ENCODE measurements at places on chromosomes 7 and 10. TPM values are rescaled to one million over a fixed set of nuclear protein-coding genes. Genes with fewer than 3 reads are reported as not detected.

The PLXDC2 gene
- 30.3 TPM for total RNA-seq

The TAS2R5 gene
- not detected for total RNA-seq

The GIMAP7 gene
- total RNA-seq = not detected

The PRKG1 gene
- total RNA-seq = 3.4 TPM

The HMX3 gene
- 0.45 TPM for total RNA-seq

The MEOX2 gene
- total RNA-seq = not detected

The MEIG1 gene
- total RNA-seq = 1.2 TPM

The GIMAP4 gene
- 0.12 TPM for total RNA-seq

The PRF1 gene
- total RNA-seq = not detected

GRCh38 chr10:132869621-132870020 lies 72.7 kb downstream of the CFAP46 start:
- DNase-seq = no peak

- no peak for DNase-seq
Measured at GRCh38 chr10:32273336-32273735, 73.6 kb downstream of the EPC1 start.

DNA sequence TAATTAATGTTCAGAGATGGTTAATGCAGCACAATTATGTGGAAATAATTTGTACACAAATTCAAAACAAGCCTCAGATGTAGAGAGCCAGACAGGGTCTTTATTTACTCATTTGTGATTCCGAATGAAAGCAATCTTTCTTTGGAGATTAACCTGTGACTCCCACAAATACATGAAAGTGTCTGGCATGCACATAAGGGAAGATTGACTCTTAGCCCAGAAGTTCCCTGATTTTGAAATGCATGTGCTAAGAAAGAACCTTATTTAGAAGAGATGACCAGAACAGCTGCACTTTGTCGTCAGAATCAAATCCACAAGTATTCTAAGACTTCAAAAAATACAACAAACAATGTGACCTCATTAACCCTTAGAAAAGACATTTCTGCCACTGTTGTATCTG lies 45.1 kb downstream of the RNLS start:
- DNase-seq = peak; percentile 42

GRCh38 chr7:129553899-129554461 lies 51.6 kb downstream of the SMKR1 start:
- peak; percentile 70 for DNase-seq

- DNase-seq = no peak
Measured at GRCh38 chr10:131077724-131078123, 233.8 kb downstream of the TCERG1L start.

DNA sequence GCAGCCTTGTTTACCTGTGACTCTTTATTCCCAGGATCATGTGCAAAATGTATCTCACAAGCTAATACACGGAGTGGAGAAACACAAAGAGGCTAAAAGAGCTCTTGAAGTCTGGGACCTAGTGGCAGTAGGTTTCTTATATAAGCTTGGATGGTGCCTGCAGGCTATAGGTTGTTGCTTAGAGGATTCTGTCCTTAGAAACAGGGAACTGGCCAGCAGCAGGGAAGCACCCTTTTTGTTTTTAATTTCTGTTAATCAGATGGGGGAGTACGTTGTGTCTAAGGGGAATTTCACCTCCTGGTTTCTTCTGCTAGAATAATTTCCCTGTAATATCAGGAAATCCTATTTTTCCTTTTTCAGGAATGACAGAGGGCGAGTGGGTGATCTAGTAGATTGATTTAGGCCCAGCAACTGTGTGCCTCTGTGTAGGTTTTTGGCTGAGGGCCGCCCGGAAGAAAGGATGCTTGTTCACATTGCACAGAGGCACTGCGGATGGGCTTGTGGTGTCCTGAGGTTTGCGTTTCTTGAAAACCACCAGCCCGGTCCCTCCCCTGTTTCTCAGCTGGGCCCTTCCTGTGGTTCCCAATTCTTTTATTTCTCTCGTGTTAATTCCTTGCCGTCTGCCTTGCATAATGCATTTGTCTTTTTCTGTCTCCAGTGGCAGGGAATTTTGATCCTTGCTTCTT lies 158.0 kb downstream of the CAMK1D start:
- DNase-seq = no peak

DNA sequence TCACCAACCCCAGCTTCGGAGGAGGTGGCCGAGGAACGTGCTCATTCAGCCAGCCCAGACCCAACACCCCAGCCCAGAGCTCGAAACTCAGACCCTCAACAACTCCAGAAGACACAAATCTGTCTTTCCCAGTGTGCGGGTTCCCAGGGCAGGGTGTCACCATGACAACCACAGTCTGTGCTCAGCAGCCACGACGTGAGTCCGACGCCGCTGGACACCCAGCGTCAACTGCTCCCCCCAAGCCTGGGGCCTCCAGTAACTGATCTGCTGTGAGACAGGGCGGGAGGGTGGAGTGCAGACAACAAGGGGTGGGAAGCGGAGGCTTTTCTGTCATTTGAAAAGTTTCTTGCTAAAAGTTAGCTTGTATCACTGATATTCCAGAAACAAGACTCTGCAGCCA lies 167.2 kb downstream of the MAD1L1 start:
- no peak for DNase-seq

DNA sequence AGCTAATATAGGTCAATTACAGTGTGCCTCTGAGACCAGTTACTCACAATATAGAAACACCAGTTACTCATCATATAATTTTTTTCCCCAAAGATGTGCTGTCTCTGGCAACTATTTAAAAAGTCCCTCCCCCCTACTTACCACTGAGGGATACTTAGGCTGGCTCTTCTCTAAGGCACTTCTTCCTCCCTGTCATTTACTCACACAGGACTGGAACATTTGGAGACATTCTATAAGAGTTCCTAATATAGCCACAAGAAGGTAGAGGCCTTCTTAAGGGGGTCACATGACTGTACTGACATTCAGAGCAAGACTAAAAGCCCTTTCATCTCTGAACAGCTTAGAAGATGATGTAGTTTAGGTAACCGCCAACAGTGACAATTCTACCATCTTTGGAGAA lies 44.4 kb upstream of the SLIT1 start:
- DNase-seq = no peak

DNA sequence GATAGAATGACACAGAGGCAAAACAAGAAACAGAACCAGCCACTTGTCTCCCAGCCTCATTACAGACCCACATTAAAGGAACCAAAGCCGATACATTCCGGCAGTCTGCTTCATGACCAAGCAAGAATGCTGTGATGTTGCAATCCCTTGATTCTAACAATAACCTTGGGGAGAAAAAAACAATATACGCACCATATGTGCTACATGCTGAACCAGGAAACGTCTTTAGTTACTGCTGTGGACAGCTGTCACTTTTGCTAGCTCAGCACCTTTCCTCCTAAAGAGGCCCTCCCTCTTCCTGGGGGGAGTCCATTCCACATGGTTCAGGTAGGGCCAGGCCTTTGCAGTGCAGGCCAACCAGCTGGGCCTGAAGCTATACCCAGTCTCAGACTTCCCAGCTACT lies 79.1 kb downstream of the PRTFDC1 start:
- DNase-seq = peak; percentile 86

DNA sequence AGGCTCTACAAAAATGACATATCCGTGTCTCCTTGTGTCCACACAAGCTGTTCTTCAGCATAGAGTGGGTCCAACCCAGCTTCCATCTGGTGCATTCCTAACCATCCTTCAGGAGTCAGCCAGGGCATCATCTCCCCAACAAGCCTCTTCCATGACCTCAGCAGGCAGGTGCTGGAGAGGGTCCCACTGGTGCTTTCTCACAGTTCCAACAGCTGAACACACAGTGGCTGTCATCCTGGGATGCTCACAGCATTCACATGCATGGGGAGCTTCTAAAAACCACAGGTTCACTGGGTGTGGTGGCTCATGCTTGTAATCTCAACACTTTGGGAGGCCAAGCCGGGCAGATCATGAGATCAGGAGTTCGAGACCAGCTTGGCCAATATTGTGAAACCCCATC lies 6.4 kb upstream of the CYP3A4 start:
- DNase-seq = no peak

DNA sequence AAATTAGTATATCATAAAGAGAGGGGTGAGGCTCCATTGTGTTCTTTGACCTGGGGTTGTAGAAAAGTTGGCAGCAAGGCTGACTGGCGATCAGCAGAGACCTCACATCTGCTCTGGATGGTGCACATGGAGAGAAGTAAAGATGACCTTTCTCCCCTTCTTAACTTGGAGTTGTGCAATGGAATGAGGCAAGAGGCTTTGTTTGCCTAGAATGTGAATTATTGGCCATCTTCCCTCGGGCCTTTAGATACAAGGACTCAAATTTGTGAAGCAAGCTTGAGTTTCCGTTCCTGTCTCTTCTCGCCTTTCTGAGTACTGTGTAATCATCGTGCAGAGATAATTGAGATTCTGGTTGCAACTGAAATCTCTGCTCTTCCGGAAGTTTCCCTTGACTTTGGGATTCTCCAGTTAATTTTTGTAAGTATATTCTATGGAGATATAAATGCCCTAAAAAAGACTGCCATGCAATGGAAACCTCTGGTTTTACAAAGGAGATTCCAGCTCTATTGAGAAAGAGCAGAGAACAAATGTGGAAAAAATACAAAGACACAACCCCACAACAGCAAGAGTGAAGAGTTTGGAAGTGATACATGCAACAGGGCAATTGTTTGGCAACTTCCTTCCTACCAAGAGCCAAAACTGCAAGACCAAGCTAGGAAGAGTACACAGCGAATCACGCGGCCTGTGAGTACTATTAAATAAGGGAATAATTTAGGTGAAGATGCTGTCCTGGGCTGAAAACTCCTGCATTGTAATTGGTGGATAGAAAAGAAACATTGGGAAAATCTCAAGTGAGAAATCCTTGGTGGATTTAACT lies 542.3 kb upstream of the NRP1 start:
- no peak for DNase-seq

- no peak for DNase-seq
Measured at GRCh38 chr10:44971434-44971833, 7.2 kb downstream of the DEPP1 start.

GRCh38 chr7:86592185-86592584 lies 51.5 kb upstream of the GRM3 start:
- no peak for DNase-seq
